ENCODE measurements at places on chromosomes 5 and 9.
A peak's percentile ranks its signal among the peaks of the same experiment; 100 is the strongest.

- DNase-seq: no peak
Measured at GRCh38 chr5:134534726-134535110, 9.2 kb downstream of the JADE2 start.

DNA sequence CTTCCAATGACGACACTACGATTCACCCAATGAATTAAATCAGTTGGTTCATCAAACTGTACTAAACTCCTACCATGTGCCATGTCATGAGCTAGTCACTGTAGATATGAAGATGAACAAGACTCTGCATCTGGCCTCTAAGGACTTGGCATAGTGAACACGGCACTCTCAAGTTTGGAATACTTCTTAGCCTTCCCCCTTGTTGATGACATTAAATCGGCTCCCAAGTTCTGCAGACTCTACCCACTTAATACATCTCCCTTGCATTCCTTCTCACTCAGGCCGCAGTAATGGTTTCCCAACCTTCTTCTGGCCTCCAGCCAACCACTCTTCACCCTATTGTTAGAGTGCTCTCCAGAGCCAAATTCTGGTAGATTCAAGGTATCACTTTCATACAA is 184.7 kb downstream of the MAPKAP1 start:
- peak; percentile 72 for DNase-seq

DNA sequence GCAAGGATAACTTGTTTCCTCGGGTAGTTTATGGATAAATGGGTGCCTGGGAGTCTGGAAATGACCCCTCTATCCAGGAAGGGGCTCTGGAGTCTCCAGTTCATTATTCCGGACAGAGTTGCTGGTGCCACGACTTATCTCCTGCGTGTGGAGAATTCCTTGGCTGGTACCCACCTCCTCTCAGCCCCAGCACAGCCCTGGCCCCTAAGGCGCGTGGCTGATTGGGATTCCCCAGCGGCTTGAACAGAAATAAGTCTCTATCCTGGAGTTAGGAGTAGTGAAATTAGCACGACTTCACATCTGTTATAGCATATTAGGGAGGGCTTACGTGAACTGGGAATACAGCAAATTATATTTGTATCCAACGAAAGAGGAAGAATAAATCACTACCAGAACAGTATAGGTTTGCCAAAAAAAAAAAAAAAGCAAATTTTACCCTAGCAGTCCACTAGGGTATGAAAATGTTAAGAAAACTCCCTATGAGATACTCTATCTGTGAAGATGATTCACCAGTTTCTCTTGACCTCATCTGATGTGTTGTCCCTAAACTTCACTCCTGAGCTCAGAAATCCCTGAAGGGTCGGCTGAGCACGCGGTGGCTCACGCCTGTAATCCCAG is 172.5 kb upstream of the OTULINL start:
- DNase-seq: no peak

DNA sequence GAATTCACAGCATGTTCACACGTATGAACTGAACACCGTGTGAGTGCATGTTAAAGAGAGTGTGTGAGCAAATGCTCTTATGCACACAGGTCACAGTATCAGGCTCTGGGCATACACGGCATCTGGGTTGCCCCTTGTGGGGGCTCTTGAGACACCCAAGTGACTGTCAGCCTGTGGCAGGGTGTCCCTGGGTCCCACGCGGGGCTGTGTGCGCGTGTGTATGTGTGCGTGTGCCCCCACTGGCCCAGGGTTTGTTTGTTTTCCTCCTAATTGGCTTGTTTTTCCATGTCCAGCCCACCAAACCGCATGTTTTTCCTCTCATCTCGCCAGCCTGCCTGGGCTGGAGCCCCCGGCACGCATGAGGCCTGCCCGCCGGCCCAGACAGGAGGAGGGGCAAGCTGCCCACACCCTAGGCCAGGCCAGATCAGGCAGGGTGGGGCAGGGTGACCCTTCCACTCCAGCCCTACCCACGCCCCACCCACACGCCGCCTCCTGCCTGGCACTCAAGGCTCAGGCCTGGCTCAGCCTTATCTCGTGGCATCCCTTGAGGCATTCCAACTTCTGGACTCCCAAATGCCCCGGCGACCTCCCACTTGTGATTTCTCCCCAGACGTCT is 28.8 kb downstream of the CNTFR start:
- no peak for DNase-seq

GRCh38 chr9:70438341-70438928 is 24.0 kb upstream of the KLF9 start:
- no peak for DNase-seq

- no peak for DNase-seq
Measured at GRCh38 chr5:112061666-112062065, 304.7 kb upstream of the NREP start.

GRCh38 chr9:28926306-28926705 is 1353.0 kb upstream of the C9orf72 start:
- DNase-seq: no peak

GRCh38 chr5:82406205-82406773 is 128.1 kb upstream of the RPS23 start:
- DNase-seq: peak; percentile 3

- no peak for DNase-seq
Measured at GRCh38 chr5:1429496-1429895, 15.7 kb downstream of the SLC6A3 start.

- DNase-seq: peak; percentile 66
Measured at GRCh38 chr5:147310059-147310704, 75.4 kb downstream of the STK32A start.

DNA sequence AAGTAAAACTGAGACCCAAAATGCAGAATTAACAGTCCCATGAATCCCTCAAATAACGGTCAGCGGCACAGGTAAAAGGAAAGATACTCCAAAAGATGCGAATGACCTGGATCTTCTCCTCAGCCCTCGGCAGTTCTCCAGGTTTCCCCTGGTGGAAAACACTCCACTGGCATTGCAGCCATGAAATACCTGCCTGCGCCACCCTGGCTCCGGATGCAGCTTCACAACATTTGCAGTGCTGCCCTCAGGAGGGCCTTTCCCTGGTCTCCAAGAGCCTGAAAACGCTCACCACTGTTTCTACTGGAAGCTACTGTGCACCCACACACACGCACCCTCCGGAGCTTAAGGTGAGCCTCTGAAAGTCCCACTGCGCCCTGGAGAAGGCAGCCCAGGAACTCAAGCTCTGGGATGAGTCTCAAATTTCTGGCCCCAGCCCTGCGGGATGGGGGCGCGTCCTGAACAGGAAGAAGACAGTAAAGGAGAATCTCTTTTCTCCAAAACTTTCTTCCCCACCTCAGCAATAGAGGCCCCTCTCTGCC is 612 bp downstream of the UGT3A2 start:
- no peak for DNase-seq

- DNase-seq: no peak
Measured at GRCh38 chr9:8489835-8490234, 690.3 kb upstream of the DMAC1 start.

- DNase-seq: no peak
Measured at GRCh38 chr5:30574761-30575160, 618.7 kb upstream of the CDH6 start.

GRCh38 chr9:96425500-96426169 is 7.5 kb upstream of the ZNF367 start:
- DNase-seq: peak; percentile 62

DNA sequence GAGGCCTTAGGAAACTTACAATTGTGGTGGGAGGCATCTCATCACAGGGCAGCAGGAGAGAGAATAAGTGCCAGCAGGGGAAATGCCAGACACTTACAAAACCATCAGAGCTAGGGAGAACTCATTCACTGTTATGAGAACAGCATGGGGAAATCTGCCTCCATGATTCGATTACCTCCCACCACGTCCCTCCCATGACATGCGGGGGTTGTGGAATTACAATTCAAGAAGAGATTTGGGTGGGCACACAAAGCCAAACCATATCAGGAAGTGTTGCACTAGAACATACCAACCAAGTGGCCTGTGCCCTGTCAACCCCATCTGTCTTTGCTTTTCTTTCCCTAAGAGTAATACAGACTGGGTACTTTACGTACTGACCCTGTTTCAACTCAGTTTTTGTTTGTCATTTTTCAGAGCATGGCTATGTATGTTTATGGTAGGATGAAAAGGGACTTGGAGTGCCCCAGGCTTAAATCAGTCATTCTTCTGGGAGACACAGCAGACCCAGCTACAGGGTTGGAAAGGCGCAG is 58.3 kb upstream of the TGFBR1 start:
- DNase-seq: no peak

DNA sequence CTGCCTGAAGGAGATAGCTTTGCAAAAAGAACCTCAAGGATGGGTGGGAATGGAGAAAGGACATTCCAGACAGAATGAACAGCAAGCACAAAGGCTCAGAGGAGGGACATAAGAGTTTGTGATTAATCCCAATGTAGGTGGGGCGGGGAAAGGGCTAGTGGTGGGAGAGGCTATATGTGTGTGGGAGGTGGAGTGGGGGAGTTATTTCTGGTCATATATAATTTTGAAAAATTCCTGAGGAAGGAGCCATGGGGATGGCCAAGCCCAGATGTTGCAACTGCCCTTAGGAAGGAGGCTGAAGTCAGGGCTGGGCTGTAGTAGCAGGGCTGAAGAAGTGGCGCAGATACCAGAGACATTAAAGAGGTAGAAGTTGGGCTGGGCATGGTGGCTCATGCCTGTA is 13.4 kb upstream of the CCL27 start:
- DNase-seq: no peak

- no peak for DNase-seq
Measured at GRCh38 chr5:66945389-66946349, 250.9 kb downstream of the CD180 start.

DNA sequence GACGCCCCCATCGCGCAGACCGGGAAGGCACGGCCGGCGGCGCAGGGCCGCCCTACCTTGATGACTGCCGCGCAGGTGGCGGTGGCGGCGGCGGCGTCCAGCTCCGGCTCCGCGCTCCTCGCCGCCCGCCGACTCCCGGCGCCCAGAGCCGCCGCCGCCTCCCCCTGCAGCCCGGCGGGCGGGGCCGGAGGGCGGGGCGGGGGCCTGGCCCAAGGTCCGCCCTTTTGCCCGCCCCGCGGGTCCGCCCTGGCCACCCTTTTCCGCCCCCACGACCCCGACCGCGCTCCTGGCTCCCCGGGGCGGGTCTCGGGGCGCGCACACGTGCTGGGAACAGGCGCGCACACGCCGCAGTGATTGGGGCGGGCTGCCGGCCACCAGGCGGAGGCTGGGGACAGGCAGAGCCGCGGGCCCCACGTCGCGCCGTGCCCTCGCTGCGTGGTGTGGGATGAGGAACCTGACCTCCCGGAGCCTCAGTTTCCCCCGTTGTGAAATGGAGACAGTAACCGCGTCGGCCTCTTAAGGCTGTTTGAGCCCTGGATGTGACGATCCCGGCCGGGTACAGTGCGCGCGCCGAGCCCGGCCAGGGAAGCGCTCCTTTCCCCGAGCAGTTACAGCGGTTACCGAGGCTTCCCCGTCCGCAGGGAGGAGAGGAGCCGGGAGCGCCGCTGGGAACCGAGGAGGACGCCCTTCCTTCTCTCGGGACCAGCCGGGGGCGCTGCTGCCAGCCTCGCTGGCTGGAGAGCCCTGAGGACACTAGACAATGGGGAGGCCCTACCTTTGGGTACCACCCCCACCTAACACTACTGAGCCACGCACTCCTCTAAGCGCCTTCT is at the start of gene CORO2A:
Gene CORO2A, minus strand, starts transcription at position 135 of the 833 bp plus-strand sequence. CDS start 34,977 bp downstream, outside the sequence.
- DNase-seq: peak; percentile 48

GRCh38 chr5:62281411-62281810 is 24.6 kb upstream of the KIF2A start:
- DNase-seq: no peak

DNA sequence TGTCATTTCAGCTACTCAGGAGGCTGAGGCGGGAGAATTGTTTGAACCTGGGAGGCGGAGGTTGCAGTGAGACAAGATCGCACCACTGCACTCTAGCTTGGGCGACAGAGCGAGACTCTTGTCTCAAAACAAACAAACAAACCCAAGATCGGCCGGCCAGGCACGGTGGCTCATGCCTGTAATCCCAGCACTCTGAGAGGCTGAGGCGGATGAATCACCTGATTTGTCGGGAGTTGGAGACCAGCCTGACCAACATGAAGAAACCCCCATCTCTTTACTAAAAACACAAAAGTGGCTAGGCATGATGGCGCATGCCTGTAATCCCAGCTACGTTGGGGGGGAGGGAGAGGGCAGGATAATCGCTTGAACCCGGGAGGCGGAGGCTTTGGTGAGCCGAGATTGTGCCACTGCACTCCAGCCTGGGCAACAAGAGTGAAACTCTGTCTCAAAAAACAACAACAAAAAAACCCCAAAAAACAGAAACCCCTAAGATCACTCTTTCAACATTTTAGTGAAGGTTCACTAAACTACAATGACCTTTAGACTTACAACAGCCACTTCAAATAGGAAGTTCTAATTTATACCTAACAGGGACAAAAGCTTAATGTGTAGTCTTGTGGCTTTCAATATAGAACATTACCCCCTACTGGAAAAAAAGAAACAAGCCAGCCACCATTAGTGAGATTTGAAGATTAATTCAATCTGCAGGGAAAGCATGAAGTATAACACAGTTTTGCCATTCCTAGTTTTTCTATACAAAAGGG is 7.0 kb downstream of the HSPA9 start:
- no peak for DNase-seq

GRCh38 chr5:18393565-18394442 is 759.5 kb downstream of the TAF11L14 start:
- DNase-seq: no peak

DNA sequence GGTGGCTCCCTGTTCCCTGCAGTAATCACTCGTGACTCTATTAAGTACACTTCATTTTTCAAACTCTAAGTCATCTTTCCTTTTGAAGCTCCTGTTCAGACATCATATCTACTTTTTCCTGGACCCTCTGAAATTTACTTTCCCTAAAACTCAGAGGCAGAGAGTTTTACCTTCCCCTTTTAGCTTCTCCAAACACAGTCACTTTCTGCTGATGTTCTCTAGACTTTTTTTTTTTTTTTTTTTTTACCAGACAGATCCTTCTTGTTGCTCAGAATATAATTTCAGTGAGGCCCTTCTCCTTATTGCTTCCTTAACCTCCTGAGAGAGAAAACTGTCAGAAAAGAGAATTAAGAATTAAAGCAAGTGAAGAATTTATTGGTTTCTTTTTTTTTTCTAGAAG is 86.6 kb upstream of the LRRTM2 start:
- DNase-seq: no peak

GRCh38 chr5:123819386-123819785 is 307.4 kb downstream of the CSNK1G3 start:
- DNase-seq: no peak

DNA sequence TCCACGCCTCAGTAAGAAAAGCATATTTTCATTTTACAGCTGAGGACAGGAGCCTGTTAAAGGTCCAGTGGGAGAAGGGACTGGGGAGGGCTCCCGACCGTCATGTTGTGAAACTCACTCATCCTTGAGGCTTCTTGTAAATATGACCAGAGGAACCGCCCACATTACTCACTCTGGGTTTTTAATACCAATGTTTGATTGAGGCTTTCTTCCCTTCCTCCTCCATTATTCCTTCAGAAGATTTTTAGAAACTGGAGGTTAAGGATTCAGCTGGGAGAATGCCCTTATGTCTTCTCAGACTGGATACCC is 61.4 kb upstream of the GLRX start:
- no peak for DNase-seq
